ENCODE measurements at places on chromosomes 11 and 22.

DNA sequence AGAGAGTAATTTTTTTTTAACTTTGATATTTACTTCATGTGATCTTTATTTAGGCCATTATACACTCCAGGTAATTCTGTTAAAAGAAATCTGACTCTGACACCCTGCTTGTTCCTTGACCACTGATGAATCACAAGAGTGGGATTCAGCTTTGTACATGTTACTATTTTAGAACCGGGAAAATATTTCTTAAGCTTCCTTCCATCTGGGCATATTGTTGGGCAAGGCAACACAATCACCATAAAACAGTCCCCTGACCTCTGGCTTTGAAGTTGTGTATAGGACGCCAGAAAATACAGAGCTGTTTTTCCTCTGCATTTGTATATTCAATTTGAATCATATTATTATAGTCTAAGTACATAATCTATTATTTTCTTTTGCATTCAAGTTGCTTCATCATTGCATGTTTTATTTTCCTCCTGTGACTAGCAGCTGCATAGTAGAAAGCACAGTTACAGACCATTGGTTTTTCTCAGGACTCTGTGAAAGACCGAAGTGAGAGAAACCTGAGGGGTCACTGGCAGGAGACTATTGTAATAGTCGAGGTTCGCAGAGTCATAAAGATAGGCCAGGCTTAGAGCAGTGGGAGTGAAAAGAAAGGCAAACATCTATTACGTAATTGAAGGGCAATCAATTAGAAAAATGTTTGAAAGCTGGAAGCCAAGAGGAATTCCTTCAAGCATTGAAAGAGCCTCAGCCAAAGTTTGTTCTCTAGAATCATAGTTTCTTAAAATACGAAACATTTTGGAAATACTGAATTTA is 51.8 kb upstream of the SLC36A4 start:
- DNase-seq = no peak

DNA sequence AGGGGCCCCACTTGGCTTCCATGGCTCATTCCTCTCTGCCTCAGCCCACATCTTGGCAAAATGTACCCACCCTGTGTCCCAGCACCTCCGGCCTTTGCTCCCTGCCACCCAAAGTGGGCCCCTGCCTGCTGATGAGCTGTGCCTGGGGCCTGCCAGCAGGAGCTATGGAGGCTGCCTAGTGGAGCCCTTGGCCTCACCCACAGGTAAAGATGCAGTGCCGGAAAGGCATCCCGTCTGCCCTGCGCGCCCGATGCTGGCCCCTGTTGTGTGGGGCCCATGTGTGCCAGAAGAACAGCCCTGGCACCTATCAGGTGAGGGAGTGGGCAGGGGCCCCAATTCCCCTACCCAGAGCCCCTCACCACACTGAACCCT is 1.3 kb downstream of the TBC1D10C start:
- no peak for DNase-seq

DNA sequence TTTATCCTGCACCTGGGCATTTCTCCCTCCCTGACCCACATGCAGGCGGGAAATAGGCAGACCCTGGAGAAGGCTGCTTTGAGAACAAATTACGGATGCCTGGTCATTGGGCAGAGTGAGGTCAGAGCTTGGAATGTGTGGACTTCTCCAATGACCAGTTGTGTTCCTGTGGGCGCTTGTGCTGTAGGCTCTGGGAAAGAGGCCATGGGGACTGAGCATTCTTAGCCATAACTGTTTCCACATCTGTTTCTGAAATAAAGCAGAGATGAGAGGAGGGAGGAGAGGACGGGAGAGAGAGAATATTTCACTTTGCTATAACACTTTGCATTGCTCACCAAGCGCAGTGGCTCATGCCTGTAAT is 11.2 kb upstream of the TMEM184B start:
- DNase-seq = no peak

DNA sequence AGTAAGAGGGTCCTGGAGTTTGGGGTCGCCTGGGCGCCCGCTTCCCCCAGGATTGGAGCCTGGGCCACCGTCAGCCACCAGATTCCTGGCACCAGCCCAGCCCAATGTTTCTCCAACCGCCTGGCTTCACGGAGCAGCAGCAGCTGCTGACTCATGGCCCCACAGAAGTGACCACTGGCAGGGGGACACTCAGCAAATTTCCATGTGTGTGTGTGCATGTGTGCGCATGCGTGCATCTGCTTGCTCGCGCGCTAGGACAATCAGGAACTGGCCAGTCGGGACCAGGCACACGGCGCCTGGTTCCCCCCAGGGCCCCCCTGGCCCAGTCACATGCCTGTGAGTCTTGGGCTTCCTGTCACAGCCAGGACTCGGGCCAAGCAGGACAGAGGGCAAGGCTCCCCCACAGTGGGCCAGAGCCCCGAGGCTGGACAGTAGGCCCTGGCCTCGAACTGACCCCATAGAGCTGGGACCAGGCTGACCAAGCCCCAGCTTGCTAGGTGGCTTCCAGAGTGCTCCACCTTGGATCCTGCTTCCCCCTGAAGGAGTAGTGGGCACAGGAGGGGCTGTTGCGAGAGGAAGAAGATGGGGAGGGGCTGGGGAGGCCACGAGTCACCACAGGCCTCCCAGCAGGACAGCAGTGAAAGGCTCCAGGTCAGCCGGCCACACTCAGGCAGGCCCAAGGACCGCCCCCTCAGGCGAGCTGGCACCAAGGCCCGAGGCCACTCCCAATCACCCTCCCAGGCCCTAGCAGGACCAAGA is 3.2 kb downstream of the CTSD start:
- DNase-seq = no peak

- DNase-seq = no peak
Measured at GRCh38 chr22:36768616-36769015, 7.3 kb downstream of the IFT27 start.

- DNase-seq = no peak
Measured at GRCh38 chr11:9014826-9015225, 11.0 kb upstream of the NRIP3 start.

DNA sequence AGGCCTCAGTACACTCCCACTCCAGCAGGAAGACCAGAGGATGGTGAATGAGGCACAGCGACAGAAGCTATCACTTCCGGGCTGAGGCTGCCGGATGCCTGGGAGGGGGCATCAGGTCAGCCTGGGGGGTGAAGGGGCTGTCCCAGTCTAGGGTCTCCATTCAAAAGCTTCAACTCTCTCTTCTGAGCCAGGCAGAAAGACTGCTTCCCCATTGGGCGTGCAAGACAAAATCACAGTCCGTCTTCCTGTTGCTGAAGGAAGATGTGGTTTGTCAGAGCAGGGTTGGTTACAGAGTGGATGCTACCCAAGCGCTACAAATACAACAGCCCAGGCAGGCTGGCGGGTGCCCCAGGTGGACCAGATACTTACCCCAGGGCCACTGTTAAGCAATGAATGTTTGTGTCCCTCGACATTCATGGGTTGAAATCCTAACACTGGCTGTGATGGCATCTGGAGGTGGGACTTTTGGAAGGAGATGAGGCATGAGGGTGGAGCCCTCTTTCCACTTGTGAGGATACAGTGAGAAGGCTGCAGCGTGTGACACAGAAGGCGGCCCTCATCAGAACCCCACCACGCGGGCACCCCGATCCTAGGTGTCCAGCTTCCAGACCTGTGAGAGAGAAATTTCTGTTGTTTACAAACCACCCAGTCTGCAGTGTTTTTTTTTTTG is 12.0 kb downstream of the UPK3A start:
- peak; percentile 31 for DNase-seq

DNA sequence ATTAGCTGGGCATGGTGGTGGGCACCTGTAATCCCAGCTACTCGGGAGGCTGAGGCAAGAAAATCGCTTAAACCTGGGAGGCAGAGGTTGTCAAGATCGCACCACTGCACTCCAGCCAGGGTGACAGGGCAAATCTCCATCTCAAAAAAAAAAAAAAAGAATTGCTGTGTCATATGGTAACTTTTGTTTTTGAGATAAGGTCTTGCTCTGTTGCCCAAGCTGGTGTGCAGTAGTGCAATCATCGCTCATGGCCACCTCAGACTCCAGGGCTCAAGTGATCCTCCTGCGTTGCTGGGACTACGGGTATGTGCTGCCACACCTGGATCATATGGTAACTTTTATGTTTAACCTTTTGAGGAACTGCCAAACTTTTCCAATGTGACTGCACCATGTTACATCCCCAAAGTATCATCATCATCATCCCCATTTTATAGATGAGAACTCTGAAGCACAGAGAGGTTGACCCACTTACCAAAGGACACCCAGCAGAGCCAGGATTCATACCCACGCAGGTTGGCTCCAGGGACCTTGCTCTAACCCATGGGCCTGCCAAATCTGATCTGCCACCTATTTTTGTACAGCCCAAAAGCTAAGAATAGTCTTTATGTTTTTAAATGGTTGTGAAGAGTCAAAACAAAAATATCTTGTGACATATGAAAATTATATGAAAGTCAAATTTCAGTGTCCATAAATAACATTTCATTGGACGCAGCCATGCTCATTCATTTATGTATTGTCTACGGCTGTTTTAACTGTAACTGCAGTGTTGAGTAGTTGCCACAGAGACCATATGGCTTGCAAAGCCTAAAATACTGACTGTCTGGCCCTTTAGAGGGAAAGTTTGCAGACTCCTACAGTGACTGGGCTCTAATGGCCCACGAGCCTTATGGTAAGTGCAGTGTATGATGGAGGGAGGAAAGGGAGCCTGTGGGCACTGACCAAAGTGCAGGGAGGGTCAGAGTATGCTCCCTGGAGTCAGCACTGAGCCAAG is 45.3 kb downstream of the GDPD5 start:
- no peak for DNase-seq

GRCh38 chr11:33933602-33934001 is 41.7 kb upstream of the LMO2 start:
- DNase-seq = no peak

DNA sequence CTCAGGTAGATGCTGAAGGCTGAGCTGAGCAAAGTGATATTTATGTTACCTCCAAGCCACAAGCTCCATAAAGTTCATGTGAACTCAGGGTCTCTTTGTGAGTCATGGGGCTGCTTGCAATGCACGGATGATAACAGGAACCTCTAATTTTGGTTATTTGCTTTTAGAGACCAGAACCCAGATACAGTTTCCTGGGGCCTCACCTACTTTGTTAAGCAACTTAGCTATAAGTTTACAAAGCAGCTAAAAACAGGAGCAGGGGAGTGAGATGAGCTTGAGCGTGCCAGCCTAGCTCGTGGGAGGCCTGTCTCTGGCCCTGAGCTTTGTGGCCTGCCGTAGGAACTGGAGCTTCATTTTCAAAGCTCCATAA is 29.2 kb downstream of the SREBF2 start:
- no peak for DNase-seq

DNA sequence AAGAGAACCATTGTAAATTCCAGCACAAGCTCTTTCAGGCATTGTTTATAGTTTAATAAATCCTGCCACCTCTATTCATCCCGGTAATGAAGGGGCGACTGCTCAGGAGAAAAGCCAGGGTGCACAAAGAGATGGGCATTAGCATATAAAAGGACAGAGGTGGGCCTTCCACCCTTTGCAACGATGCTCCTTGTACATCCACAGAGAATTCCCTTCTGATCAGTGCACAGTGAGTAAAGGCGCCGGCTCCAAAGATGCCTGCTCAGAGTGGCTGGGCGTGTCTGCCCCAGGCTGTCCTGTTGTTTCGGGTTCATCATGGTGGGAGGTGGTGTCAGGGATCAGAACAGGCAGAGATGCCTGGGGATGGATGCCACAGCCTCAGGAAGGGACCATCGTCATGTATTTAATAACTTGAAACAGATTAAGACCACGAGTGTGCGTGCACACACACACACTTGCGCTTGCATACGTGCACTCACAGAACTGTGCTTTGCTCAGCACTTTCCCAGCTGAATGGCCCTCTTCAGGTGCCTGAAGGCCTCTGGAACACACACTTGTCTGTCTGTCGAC is 305.0 kb downstream of the TBC1D22A start:
- no peak for DNase-seq

DNA sequence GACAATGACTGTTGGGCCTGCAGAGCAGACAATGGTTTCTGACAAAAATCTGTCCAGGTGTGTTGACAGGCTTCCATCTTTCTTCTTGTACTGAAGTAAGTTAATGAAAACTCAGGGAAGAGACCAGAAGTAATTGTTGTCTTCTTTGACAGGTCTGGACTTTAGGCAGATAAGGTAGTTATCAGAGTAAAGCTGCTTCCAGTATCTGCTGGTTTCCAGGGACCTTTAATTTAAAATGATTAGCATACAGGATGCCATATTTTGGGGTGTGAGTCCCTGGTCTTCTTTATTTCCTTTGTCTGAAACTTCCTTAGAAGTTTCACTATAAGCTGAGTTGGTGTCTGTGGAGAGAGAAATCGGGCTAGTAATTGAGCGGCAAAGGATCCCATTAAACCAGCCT is 1.4 kb downstream of the TMX2 start:
- DNase-seq = no peak

DNA sequence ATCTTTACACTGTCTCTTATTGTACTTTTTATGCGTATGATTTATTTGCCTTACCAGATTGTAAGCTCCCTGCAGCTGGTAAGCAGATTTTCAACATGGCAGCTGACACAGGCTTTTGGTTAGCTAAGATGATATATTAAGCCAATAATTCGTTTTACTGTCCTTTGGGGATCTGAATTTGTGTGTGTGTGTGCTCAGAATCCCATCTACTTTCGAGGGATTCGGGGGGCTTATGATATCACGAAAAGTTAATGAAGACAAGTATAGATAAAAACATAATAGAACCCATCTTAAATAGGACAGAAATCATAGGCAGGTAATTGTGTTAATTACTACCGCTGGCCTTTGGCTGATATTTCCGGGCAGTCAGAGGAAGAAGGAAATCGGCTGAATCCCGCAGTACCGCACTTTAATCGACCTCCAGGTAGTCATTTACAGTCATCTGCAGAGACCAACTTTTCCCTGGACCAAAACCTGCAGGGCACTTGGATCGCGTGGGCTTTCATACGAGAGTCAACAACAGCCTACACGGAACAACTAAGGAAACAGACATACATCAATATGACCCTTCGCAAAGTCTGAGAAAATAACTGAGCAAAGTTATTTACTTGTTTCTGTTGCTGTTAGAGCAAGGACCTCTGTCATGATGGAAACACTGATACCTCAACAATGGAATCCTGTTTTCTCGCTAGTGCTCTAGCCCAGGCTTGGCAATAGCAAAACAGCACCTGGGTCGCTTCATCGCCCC is 802 bp downstream of the KBTBD3 start:
- no peak for DNase-seq

GRCh38 chr11:35641171-35641897 is 21.2 kb upstream of the TRIM44 start:
- no peak for DNase-seq

GRCh38 chr22:35154937-35155387 is 89.0 kb downstream of the ISX start:
- no peak for DNase-seq

DNA sequence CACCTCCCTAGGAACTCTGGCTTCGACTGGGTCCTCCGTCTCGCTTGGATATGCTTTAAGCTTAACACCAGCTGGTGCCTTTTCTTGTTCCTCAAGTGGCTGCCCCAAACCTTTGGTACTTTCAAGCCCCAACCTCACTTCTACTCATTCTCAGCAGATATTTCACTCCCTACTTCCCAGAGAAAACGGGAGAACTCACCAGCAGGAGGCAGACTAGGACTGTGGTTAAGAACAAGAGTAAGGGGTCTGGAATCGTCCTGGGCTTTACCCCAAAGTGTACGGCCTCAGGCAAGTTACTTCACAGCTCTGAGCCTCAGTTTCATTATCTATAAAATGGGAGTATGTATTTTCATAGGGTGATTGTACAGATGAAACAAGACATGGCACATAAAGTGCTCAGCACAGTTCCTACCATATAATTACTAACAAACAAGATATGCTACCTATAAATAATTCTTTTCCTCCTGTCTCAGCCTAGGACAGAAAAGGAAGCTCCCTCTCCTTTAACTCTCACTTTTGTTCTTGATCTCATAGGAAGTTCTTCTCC is 37.8 kb downstream of the PAMR1 start:
- no peak for DNase-seq
